CD4-positive, alpha-beta T cell treated with Interleukin-15 for 4 hours (primary cell): ENCODE measurements at places on chromosomes 1 and 21.
A peak's percentile ranks its signal among the peaks of the same experiment; 100 is the strongest.

- DNase-seq = no peak
These were observed 10.3 kb downstream of the DMRTA2 start for GRCh38 chr1:50412813-50413476.

GRCh38 chr1:113868387-113869083 lies 3.0 kb downstream of the PTPN22 start:
- peak; percentile 30 for DNase-seq

GRCh38 chr1:213623862-213624261 lies 363.9 kb upstream of the PROX1 start:
- no peak for DNase-seq

GRCh38 chr21:40547906-40548513 lies 298.9 kb downstream of the DSCAM start:
- no peak for DNase-seq

GRCh38 chr1:200971428-200971903 lies 52.0 kb downstream of the KIF21B start:
- DNase-seq = no peak

- no peak for DNase-seq
These were observed 91.2 kb upstream of the FAM78B start for GRCh38 chr1:166258017-166258416.

- DNase-seq = no peak
These were observed 62.1 kb downstream of the PLPPR4 start for GRCh38 chr1:99326215-99326949.
